ENCODE measurements at places on chromosomes 7 and 10.

DNA sequence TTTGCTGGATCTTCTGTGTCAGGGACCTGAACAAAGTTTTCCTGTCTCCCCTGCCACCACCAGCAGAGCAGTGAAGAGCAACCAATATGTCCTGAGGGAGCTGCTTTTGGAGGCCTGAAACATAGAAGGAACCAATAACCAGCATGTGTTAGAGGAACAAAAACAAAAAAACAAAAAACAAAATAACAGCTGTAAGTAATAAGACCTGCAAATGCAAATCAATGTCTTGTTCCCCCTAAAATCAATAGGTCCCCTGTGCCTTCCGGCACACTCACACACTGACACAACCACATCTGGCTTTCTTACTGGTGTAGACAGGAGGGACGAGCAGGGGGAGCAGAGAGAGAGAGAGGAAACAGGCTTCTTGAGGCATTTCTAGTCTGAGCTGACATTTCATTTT is 94.1 kb downstream of the NRG3 start:
- DNase-seq = no peak

DNA sequence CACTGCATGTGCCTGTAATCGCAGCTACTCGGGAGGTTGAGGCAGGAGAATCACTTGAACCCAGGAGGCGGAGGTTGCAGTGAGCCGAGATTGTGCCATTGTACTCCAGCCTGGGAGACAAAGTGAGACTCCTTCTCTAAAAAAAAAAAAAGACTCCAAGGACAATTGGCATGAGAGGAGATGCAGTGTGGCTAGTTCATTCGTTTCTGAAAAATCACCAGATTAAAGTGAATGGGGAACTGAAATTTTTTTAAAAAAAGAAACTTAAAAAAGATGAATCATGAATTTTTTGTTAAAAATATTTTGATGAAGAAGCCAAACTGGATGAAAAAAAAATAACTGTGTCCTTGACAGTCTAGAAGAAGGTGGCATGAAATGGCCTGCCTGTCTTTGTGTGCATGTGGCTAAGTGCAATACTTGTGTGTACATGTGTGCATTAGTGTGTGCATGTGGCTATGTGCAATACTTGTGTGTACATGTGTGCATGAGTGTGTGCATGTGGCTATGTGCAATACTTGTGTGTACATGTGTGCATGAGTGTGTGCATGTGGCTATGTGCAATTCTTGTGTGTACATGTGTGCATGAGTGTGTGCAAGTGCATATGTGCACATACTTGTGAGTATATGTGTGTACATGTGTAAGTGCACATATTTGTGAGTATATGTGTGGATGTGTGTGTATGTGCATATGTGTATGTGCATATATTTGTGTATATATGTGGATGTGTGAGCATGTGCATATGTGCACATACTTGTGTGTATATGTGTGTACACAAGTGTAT is 391.7 kb upstream of the KLF6 start:
- DNase-seq = no peak

GRCh38 chr10:58587676-58588075 is 75.0 kb downstream of the BICC1 start:
- no peak for DNase-seq

DNA sequence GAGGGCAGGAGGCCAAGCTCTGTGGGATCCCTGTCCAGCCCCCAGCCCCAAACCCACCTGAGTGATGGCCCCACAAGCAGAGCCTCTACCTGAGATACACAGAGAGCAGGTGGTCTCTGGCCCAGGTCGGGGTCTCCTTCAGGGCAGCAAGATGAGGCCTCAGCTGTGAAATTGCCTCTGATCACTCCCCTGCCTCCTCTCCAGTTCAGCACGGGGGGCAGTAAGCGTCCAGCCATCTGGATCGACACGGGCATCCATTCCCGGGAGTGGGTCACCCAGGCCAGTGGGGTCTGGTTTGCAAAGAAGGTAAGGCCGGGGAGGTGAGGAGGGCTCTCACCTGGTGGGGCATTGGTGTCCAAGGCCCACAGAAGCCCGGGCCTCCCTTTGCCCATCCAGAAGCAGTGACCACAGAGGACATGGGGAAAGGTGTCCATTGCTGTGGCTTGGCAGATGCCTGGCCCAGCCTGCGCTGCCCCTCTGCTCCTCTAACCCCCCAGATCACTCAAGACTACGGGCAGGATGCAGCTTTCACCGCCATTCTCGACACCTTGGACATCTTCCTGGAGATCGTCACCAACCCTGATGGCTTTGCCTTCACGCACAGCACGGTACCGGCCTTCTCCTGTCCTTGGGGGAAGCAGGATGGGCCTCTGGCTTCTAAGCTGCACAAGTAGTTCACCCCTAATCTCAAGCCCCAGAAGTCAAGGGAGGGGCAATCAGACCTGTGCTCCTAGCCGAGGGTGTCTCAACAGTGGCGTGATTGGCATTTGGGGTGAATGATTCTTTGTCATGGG is 3.1 kb downstream of the CPA1 start:
- DNase-seq = no peak

DNA sequence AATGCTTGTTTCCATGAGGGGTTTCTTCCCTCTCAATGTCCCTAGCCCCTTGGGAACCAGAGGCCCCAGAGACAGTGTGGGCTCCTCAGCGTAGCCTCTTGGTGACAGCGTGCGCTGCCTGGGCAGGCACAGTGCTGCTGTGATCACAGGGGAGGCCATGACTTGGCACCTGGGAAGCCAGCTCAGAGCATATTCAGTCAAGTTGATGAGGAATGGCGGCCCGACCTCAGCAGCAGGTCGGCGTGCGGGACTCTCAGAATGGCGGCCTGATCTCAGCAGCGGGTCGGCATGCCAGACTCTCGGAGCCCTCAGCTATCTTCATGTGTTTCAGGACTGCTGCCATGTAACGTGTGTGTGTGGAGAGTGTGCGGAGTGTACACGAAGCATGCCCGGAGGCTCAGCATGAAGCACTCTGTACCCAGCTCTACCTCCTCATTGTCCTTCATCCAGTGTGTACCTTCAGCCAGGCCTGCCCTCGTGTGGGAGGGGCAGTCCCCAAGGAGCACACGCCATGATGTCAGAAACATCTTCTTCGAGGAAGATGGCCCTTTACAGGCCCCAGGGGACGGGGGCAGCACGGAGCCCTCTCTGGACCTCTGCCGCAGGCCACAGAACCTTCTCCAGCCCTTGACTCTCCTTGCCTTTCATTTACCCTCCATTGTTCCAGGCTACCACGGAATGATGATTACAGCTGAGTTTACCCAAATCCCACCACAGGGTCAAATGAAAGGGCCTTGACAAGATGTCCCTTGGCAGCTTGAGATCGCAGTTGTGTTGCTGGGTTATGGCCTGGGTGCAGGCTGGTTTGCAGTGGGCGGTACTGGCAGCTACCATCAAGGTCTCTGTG is 130.4 kb downstream of the SMURF1 start:
- no peak for DNase-seq

Data from activated CD4-positive, alpha-beta T cell treated with anti-CD3 and anti-CD28 coated beads, Interleukin-2, amount 10 ng/mL, durations not matched to agents 7 days and 5 days (primary cell).